ENCODE measurements at places on chromosomes 3 and 15. TPM values are rescaled to one million over a fixed set of nuclear protein-coding genes. Genes with fewer than 3 reads are reported as not detected.

DNA sequence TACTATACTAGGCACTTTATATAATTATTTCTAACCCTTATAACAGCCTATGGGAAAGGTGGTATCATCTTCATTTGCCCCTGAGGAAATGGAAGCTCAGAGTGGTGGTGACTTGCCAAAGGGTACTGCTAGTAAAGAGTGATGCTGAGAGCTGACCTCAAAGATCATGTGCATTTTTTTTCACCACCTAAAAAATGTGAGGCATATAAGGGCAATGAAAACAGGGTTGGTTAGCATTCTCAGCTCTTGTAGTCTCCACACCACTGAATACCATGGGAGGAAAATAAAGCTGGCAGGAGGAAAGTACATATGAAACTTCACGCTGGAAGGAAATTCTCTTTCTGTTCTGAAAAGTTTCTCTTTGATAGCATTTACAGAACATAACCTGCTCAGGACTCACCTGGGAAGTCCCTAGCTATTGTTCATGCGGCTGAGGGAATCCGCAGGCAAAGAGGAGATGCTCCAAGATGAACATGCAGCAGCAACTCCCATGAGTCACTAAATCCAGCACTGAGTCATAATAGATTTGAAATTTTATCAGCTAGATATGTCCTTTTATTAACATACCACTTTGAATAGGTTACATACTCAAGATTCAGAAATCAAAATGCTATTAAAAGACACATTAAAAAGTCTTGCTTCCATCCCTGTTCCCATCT lies 17.3 kb downstream of the FAIM start:
- no peak for DNase-seq

- DNase-seq = no peak
Measured at GRCh38 chr3:23239211-23240068, 36.3 kb downstream of the UBE2E2 start.

GRCh38 chr15:67480741-67481140 lies 40.2 kb upstream of the C15orf61 start:
- DNase-seq = no peak

GRCh38 chr3:107798381-107798780 lies 275.6 kb downstream of the BBX start:
- DNase-seq = no peak

- DNase-seq = no peak
Measured at GRCh38 chr3:8538913-8539312, 37.3 kb downstream of the LMCD1 start.

DNA sequence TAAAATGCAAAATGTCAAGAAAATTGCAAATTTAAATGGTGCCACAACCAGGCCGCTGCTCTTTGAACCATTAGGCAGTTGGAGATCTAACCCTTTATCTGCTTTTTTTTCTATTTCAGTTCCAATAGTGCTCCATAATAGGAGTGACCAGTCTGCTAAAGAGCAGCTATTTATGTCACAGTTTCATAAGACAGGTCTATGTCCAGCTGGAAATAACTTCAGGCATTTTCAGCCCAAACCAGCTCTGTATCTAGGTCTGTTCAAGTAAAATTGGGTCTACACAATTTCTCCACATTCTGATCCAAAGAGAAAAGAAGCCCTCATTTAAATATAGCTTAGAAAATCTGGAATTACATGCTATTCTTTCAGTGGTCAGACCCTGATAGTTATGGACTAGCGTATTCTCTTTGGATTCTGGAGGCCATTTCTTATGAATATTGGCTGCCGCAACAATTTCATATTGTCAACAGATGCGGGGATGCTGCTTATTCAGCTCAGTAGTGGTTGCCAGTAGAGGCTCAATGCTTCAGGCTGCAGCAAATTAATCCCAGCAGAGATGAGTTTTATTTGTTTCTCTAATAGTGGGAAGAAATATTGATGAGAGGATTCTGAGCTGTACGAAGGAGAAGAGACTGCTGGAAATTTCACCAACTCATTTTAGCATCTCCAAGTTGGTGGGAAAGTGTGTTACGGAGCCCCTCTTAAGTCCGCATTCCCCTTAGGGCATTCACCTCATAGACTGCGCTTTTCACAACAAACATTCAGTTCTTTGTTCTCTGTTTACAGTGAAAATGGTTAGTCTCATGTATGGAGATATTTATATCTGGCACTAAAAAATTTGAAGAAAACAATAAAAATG lies 887.0 kb downstream of the ROBO1 start:
- no peak for DNase-seq

DNA sequence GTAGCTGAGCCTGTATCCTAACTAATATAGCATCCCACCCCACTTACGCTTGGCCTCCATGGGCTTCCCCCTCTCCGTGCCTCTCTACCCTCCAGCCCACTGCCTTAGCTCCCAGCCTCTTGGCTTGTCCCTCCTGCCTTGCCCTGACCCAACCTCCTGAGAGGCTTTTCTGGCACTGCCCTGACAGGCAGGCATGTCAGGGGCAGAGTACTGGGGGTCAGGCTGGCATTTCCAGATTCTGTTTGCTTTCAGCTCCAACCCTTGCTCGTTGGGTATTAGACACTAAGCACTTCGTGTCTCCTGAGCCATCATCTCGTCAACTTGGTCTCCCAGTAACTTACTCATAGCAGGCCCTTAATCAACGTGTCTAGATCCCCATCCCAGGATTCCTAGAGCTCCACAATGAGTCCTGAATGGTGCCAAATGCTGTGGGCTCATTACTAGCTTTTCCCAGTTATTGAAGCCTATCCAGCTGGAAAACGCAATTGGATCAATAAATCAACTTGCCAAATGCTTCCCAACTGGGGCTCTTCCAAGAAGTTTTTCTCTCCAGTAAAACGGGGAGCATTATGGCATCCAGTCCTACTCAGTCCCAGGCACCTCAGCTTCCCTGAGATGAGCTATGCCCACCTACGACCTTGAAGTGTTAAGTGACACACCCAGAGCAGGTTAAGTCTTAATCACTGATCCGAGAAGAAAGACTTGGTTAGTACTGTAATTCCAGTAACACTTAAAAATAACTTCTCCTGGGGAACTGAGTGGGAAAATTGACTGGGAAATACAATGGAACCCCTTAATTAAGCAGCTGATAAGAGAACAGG lies 78.5 kb upstream of the DLG1 start:
- DNase-seq = no peak

GRCh38 chr3:192494174-192494573 lies 233.2 kb downstream of the FGF12 start:
- DNase-seq = no peak

DNA sequence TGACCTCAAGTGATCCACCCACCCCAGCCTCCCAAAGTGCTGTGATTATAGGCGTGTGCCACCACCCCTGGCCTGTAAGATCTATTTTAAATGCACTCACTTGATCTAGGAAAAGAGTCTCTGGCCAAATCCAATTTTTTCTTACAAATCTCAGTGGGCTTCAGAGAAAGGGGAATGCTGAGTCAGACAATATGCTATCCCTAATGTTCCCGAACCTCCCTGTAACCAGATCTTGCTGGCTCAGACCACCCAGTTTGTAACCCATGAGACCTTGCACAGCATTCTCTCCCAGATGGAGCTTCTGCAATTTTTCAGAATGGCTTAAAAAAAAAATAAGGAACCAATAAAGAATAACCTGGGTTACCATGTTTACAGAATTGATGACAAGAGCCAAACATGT lies 205.8 kb downstream of the RYR3 start:
- DNase-seq = no peak

GRCh38 chr3:85360742-85361387 lies 402.1 kb downstream of the CADM2 start:
- no peak for DNase-seq

GRCh38 chr3:13268961-13269441 lies 151.1 kb downstream of the NUP210 start:
- peak; percentile 50 for DNase-seq

DNA sequence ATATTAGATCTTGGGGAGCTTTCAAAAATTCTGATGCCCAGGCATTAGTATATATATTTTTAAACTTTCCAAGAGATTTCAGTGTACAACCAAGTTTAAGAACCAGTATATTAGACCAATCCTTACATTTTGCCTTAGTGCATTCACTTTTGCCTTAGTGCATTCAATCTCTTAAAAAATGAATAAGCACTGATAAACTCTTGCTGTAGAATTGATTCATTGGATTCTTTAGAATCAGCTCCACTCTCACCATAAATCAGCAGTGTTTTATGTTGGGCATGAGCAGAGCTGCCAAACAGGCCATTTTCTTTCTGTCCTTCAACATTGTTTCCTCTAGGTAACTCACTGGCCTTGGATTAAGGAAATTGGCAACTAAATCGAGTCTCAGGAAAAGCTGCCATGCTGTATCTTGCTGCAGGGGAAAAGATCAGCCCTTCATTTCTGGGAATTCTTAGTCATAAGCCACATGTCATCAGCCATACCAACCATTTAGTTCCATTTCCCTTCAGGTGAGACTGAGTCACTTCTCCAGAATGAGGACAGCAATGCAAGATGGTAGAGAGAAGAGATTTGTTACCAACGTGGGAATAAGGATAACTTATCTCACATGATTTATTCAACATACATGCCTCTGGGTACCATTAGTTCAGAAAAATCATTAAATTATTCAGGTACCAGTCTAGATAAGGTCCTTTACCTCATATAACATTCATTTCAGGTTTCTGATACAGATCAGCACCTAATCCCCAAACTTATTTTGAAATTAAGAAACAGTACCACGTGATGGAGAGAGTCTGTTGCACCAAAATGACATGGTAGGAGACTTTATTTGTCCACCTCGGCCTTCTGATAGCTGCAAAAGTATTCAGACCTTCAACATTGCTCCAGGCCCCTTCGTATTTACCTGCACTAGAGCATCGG lies 192.5 kb downstream of the P3H2 start:
- DNase-seq = no peak

DNA sequence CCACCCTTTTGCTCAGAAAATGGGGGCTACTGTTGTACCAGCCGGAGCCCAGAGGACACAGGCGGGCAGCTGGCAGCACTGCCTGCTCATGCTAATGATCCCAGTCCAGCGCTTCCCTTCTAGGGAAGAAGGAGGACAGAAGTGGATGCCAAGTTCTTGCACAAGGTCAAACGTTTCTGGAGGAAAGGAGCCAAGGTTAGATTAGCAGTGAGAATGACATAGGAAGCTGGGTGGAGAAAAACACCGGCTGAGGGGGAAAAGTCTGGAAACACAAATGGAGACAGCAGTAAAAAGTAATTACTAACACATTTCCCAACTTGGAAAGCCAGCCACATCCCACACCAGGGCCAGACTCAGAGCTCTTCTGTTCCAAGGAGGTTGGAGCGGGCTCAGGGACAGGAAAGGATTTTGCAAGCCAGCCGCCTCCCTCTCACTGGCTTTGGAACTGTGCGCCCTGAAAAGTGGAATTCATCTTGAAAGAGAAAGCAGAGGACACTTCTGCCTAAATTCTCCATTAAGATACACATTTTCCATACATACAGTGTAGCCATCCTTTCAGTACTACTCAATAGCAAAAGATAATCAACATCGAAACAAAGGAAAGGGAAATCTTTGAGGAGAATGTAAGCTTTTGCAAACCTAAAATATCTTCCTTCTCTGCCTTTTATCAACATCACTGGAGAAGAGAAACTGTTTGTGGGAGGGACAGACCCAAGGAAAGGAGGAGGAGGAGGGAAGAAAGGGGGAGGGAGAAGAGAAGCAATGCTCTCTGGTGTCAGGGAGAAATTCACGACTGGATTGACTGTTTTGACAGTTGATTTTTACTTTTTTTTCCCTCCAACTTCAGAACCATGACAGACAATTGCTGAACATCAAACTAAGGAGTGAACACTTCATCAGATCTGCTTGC lies 133.6 kb downstream of the CD47 start:
- no peak for DNase-seq

- peak; percentile 56 for DNase-seq
Measured at GRCh38 chr3:46276497-46277099, 34.3 kb downstream of the CCR3 start.

DNA sequence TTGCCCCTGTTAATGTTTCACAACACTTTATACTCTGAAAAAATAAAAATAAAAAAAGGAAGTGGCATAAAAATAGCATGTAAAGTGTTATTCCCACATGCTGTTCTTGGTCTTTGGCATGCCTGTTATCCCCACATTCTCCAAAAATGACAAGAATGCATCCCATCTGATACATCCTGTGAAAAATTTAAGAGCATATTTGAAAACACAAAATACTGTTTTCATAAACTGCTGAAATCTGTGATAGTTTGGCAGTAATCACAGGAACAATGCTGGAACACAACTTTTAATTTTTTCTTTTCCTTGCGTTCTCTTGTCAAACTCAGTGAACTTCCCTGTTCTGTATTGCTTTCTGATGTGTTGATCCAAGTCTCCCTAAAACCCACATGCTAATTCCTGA lies 288.8 kb downstream of the ROBO2 start:
- no peak for DNase-seq

GRCh38 chr3:192831801-192832347 lies 85.8 kb downstream of the MB21D2 start:
- DNase-seq = no peak

- DNase-seq = peak; percentile 40
Measured at GRCh38 chr15:73024168-73024567, 28.1 kb upstream of the NEO1 start.

GRCh38 chr15:45331972-45332371 lies 46.4 kb downstream of the GATM start:
- no peak for DNase-seq

DNA sequence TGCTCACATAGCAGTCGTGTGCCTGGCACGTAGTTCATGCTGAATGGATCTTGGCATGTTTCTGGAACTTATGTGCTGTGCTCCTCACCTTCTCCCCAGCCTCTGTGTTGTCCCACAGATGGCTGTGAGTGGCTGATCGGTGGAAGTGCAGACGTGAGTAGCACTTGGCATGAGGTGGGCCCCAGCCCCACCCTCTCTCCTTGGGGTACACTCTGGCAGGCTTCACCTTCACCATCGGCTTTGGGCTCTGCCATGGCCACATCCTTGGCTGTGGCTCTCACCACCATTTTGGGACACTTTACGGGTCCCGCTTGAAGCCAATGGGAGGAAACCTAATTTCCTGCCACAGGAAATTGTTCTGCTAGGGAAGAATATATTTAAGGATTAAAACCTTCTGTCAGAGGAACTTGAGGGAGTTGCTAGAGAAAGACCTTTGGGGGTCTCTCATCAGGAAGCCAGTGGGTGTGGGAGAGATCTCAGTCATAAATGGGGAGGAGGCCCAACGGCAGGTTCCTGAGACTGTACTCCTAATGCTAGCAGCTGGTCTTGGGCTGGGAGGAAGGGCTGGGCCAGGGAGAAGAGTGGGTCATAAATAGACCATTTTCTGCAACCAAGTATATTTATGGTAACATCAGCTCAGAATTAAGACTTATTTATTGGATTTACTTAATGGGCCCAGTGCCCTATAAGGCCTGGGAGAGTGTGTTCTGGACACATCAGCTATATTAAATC lies 92.3 kb downstream of the SMAD3 start:
- DNase-seq = no peak

DNA sequence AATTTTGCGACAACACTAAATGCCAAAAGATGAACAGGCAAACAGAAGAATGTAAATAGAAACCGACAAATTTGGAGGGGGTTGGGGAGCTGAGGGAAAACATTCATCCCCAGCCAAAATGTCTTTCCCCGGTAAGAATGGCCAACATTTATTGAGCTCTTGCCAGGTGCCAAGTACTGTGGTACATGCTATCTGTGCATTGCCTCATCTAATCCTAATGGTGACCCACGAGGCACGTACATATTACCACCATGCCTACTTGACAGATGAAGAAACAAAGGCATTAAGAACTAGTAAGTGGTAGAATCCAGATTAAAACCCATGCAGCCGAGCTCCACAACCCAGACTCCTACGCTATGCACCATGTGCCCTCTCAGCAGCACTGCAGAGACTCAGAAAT lies 205.7 kb downstream of the STT3B start:
- no peak for DNase-seq

Gene CD200
- total RNA-seq = 4.8 TPM

Gene CASR
- total RNA-seq = not detected

Gene COL7A1
- total RNA-seq = 18.6 TPM

Gene RTF1
- 34.2 TPM for total RNA-seq

Gene ATP8B4
- 28.3 TPM for total RNA-seq

Gene DAZL
- not detected for total RNA-seq

Gene CPLX3
- total RNA-seq = not detected

Measured in breast epithelium (tissue), 4 donors.